Fibroblast of gingiva (primary cell): ENCODE measurements at places on chromosomes 5 and 9.

- no peak for DNase-seq
These were observed 26.4 kb downstream of the ARHGEF28 start for GRCh38 chr5:73652391-73652790.

DNA sequence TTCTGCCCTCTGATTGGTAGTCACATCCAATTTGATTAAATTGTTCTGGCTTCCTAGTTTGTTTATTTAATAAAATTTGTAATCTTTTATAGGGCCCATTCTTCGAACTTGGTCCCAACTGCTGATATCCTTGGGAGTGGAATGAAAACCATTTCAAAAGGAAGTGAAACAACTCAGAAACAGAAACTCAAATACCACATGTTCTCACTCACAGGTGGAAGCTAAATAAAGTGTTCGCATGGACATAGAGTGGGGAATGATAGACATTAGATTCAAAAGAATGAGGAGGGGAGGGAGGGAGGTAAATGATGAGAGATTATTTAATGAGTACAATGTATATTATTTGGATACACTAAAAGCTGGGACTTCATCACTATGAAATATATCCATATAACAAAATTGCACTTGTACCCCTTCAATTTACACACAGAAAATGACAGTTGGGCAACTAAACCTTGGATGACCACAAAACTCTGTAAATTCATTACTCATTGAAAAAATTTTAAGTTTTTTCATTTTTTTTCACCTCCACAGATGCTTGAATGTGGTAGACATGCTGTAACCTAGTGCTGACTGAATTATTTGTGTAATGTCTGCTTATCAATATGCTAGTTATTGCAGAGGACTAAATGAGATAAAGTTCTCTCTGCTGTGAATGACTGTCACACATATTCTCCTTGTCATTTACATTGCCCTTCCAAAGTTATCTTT, 16.0 kb downstream of the ATP10B start:
- no peak for DNase-seq

DNA sequence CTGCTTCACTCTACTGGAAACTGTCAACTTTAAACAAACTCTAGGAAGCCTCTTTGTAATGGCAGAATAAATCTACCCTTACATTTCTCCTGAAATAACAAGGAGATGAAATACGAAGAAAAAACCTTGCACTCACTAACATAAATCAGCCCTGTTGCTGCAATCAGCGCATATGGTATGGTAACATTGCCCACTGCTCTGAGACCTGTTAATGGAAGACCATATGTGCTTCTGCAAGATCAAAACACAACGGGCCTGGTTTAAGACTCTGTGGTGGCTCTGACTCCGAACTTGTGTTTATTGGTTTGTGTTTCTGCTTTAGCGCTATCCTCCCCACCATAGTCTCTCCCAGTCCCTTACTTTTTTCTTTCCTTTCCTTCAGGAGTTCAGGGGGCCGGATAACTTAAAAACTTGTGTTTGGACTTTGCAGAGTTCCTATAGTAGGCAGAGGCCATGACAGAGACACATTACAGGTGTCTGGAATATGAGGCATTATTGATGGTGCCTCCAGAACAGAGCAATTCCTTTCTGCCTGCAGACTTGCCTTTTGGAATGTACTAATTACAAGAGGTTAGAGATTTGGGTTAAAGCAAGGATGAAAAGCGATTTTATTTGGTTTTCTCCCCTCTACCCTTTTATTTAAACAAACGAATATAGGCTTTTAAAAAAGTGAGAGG, 110.8 kb downstream of the PSAT1 start:
- no peak for DNase-seq

DNA sequence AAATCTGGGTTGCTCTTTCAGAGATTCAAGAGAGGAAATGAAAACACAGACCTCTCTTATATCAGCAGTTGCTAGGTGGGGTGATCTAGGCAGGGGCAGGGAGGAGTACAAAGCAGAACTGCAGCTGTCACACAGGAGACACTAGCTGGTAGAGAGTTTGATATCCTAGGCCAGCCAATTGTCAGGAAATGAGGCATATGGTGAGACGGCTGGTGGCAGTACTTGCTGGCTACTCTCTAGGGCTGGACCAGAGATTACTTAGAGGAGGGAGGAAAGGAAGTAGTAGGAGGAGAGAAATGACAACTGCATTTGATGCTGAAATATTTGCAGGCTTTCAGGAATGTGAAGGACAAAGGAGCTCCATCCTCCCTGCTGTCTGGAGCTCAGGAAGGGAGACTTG, 113.8 kb downstream of the TRIM32 start:
- no peak for DNase-seq

GRCh38 chr5:40736103-40736875, 19.5 kb downstream of the TTC33 start:
- peak; percentile 42 for DNase-seq

DNA sequence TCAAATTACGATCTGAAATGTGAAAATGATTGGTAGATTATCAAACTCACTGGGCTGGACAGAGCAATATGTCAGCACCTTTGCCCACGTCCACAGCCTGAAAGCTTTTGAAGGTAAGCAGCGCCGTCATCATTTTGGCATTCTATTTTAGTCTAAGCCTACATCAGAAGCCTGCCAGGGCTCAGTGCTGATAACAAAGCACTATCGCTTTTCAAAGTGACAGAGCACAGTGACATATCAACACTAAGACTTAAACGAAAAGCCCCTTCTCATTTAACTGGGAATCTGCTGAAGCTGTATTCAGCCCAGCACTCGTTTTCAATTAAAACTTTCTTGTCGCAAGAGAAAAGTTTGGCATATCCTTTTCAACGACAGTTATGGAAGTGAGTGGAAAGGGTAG, 1076.3 kb downstream of the PTPRD start:
- no peak for DNase-seq
